ENCODE measurements at places on chromosomes 12 and 14. TPM values are rescaled to one million over a fixed set of nuclear protein-coding genes. Genes with fewer than 3 reads are reported as not detected.

The TMEM30B gene
- total RNA-seq = 0.23 TPM

The TSPAN19 gene
- not detected for total RNA-seq

The KRT6C gene
- total RNA-seq = not detected

The GPR33 gene
- total RNA-seq = not detected

The TDRD9 gene
- total RNA-seq = 5.9 TPM

The WASHC4 gene
- total RNA-seq = 15.3 TPM

GRCh38 chr14:95207475-95208233 lies 50.3 kb upstream of the DICER1 start:
- DNase-seq = no peak

GRCh38 chr14:90842726-90843125 lies 26.5 kb upstream of the TTC7B start:
- peak; percentile 16 for DNase-seq

GRCh38 chr14:92955381-92955780 lies 32.4 kb downstream of the CHGA start:
- DNase-seq = no peak

GRCh38 chr12:40325349-40325960 lies 100.7 kb downstream of the LRRK2 start:
- DNase-seq = no peak

DNA sequence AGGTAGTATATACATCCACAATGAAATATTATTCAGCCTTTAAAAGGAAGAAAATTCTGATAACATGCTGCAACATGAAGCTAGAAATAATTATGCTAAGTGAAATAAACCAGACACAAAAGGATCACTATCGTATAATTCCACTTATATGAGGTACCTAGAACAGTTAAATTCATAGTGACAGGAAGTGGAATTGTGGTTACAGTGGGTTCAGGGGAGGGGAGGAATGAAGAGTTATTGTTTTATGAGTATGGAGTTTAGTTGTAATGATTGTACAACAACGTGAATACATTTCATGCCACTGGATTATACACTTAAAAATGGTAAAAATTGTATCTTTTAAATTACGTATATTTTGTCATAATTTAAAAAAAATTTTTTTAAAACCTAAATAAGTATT lies 21.0 kb downstream of the EEA1 start:
- DNase-seq = no peak

DNA sequence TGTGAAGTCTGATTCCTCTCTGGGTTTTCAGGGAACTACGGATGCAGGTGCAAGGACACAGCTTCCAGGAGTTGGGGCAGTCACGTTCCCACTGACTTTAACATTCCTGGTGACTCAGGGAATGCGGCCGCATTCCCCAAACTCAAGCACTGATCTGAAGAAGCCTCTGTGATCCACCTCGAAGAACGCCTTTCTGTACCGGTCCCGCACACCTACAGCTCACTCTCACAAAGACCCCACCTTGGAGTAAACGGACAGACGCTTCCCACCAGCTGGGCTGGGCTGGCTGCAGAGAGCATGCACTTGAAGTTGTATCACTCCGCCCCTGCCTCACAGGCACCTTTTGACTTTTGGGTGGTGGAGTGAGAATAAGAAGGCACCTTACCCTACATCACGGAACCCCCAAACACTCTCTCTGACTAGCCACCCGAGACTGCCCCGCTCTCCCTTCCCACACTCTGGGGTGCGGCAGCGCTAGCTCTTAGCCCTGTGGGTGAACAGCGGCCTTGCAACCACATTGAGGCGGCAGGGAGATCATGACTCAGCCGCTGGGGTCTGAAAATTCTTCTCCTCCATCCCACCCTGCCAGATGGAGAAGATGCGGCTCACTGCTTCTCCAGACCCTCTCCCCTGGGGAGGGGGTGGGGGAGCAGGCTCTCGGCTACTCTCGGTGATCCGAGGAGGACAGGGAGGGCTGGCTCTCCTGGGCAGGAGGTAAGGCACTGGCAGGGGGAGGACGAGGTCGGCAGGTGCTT lies 23.7 kb upstream of the HDAC7 start:
- DNase-seq = no peak

DNA sequence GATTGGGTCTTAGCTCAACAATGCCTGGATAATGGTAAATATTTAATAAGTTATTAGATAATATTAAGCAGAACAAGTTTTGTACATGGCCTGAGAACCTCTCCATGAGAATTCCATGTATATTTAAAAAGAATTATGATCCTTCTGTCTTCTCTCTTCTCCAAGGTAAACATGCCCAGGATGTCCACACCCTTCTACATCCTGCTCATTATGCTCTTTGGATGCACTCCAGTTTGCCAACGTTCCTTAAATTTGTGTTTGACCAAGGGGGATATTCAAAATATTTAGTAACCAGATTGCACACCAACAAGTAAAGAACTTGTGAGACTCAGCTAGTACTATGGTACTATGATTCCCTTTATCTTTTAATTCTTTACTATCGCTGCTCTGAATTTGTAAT lies 44.8 kb upstream of the ERGIC2 start:
- DNase-seq = no peak

GRCh38 chr12:17511369-17511768 lies 578.6 kb downstream of the RERGL start:
- DNase-seq = no peak

GRCh38 chr14:64920465-64920864 lies 6.2 kb downstream of the CHURC1 start:
- no peak for DNase-seq

DNA sequence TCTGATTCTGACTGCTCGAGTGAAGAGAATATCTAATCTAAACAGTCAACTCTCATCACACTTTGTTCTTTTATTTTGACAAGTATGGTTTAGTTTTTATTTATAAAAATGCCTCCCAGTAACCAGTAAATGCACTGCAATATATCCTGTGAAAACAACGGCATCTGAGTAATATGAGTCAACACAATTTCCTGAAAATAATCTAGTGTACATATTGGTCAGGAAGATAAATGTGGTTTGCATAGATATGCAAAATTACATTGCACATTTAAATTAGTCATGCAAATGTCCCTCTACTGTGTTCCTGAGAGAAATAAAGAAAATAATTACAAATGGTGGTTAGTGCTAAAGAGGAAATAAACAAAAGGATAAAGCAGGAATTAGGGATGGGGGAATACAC lies 1190.7 kb upstream of the SEL1L start:
- no peak for DNase-seq

DNA sequence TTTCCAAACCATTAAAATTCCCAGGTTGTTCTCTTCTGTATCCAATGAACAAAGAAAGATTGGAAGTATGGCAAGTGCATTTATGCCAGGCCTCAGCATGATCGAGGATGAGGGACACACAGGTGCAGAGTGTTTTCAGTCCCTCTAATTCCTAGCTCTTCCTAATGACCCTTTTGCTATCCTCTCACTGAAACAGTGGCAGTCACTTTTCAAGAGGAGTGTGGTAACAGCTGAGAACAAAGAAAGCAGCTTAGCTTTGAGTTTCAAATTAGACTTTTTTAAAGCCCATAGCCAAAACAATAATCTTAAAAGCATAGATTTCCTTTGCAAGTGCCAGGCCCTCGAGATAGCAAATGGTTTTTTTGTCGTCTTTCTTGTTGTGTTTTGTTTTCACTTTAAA lies 110.8 kb downstream of the KCNH5 start:
- no peak for DNase-seq

GRCh38 chr14:22872833-22873520 lies 1.4 kb downstream of the LRP10 start:
- no peak for DNase-seq

- DNase-seq = no peak
These were observed 203.7 kb downstream of the PPM1H start for GRCh38 chr12:62731055-62731820.

- DNase-seq = no peak
These were observed 133.0 kb upstream of the FUT8 start for GRCh38 chr14:65279510-65279909.

DNA sequence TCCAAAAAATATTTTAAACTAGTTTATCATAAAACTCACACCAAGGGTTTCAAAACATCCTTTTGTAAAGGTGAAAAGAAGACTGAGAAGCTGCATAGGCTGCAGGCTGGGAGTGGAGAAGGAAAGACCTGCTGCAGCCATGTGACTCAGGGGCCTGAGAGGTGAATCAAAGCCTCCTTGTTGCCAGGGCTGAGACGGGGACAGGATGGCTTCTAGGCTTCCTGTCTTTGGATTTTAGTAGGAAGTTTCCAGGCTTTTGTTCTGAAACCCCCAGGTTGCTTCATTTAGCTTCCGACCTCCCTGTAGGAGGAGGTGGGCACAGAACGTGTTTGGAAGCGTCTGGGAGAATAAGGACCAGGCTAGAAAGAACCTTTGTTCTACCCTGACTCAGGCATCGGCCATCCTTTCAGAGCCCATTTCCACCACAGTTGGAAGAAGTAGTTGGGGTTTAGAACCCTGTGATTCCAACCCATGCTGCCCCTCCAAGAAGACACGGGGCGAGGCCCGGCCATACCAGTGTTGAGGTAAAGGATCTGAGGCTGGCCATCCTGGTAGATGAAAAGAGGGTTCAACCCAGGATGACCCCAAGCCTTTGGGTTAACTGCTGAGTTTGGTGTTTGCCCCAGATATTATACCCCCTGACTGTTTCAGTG lies 122.4 kb downstream of the SLC25A47 start:
- no peak for DNase-seq

All from heart left ventricle (tissue), 16 donors.